Mesothelial cell of epicardium (in vitro differentiated cells): ENCODE measurements at places on chromosomes 4 and X. TPM values are rescaled to one million over a fixed set of nuclear protein-coding genes. Genes with fewer than 3 reads are reported as not detected.

Gene NAP1L3
- total RNA-seq = 25.0 to 26.0 TPM (median 25.4 TPM) in 3 replicates

Gene GDI1
- total RNA-seq = 142 to 150 TPM (median 144 TPM) in 3 replicates

Gene NDST4
- 0.09 to 0.33 TPM (median 0.09 TPM) in 3 replicates for total RNA-seq

Gene NEUROG2
- total RNA-seq = not detected in 3 replicates

- no peak for DNase-seq
- no peak overlapping the region for H3K27ac ChIP-seq
- H3K36me3 ChIP-seq = no peaks in the 10 kb centered on the region
- H3K4me1 ChIP-seq = peaks cover 5% of the 10 kb centered on the region
- peaks cover 2% of the 10 kb centered on the region for H3K27me3 ChIP-seq
- H3K4me3 ChIP-seq = no peak overlapping the region
These were observed 52.7 kb downstream of the STARD8 start for GRCh38 chrX:68699960-68700746.

DNA sequence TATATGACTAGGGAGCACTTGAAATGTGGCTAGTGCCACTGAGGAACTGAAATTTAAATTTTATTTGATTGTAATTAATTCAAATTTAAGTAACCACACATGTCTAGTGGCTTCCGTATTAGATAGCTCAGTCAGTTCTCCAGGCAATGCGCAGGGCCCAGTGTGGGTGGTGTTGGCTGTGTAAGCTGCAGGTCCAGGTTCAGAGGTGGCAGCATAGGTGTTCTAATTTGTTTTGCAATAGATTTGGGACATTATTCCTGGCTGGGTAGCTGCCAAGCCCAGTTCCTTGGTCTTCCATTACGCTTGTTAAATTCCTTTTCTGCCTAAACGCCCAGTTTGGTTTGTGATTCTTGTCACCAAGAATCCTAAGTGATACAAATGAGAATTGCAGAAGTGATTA, 79.5 kb downstream of the FAM184B start:
- no peak overlapping the region for H3K4me3 ChIP-seq
- H3K4me1 ChIP-seq = no peaks in the 10 kb centered on the region
- peaks cover 16% of the 10 kb centered on the region for H3K27me3 ChIP-seq
- no peaks in the 10 kb centered on the region for H3K36me3 ChIP-seq

- DNase-seq = no peak
- no peaks in the 10 kb centered on the region for H3K4me1 ChIP-seq
- no peak overlapping the region for H3K4me3 ChIP-seq
- H3K27me3 ChIP-seq = no peaks in the 10 kb centered on the region
These were observed 439.0 kb downstream of the GPM6A start for GRCh38 chr4:175373031-175373430.

DNA sequence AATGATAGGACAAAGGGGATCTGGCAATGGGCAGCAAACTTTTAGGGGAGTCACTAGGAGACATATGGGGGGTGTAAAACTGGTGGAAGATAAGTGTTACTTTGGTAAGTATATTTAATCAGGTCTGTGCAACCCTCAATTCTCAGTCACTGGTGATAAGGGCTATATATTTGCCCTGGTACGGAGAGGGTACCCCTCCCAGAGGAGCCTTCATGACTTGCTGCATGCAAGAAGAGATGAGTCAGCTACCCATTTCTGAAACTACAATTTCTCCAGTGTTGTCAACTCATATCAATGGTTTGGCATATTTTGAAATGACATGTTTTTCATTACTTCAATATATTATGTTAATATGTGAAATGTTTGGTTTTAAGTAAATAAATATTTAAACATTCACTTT, 14.3 kb downstream of the SMARCAD1 start:
- H3K36me3 ChIP-seq = peaks cover 29% of the 10 kb centered on the region
- no peaks in the 10 kb centered on the region for H3K27me3 ChIP-seq
- H3K27ac ChIP-seq = no peak overlapping the region
- H3K4me3 ChIP-seq = no peak overlapping the region
- DNase-seq = no peak

DNA sequence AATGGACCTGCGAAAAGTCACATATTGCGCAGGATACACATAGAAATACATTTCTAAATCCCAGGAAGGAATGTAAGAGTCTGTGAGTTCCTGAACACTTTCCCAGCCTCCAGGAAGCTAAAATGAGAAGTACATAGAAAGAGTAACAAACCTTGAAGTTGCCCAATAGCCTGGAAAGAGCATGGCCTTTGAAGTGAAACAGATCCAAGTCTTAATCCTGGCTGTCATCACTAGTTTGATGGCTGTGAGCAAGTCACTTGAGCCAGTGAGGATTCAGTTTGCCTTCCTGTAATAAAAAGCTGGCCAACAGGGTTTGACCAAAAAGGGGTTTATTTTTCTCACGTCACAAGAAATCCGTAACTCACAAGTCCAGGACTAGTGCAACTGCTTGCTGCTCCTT, 69.8 kb downstream of the ARHGEF38 start:
- no peak overlapping the region for H3K4me3 ChIP-seq
- DNase-seq = no peak
- peaks cover 3% of the 10 kb centered on the region for H3K4me1 ChIP-seq
- H3K27me3 ChIP-seq = no peaks in the 10 kb centered on the region

DNA sequence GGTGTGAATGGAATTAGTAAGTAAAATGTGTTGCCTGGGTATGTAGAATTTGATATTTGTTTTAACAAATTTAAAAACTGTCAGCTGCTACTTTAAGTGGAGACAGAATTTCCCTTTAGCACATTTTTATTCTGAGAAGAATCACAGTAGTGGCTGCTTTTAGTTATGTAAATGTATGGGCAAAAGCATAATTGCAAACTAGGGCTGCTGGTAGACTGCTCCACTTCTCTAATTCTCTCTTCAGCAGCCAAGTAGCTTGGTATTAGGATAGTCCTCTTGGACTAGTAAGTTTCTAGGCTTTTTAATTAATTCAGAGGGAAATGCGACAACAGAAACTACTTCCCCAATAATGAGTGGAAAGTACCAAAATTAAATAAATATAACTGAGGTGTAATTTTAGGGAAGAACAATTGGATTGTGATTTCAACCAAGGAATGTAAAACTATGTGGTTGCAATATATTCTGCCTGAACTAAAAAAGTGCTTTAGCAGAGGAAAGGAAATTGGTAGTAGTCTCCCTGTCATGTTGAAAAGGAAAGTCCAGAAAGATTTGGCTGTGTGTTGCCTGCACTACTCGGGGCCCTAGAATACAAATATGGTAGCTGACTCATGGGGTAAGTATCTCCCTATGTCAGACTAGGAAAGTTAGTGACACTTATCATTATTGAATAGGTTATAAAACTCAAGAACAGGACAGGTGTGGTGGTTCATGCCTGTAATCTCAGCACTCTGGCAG, 9.2 kb upstream of the EIF4E start:
- peaks cover 2% of the 10 kb centered on the region for H3K4me1 ChIP-seq
- DNase-seq = no peak
- no peak overlapping the region for H3K27ac ChIP-seq
- no peaks in the 10 kb centered on the region for H3K27me3 ChIP-seq

DNA sequence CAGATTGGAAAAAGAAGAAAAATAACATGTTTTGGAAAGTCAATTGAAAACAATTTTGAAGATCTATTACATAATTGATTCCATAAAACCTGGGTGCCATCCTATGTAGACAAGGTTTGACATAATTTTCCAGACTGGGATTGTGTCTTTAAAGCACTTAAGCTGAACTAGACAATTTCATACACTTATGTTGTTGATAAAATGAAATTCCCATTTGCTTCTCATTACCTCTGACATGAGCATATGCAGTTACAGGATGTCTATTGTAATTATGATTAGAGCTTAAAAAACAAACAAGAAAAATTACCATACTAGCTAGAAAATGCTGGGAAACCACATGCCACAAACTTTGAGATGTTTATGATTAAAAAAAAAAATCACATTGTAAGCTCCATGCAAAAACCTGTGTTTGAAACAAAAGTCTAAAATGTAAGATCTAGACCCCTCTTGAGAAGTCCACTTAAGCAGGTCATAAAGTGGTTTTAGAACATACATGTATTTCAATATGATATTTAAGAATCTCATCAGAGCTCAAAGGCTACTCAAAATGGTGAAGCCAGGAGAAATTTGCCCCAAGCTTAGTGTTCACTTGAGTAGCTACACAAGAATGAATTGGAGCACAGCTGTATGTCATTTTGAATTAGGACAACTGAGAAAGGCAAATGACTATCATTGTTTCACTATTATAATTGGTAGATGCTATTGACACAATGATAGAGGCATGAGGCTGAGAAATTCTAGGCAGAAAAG, 181.1 kb upstream of the PABPC4L start:
- DNase-seq = no peak
- H3K27ac ChIP-seq = no peak overlapping the region
- H3K4me3 ChIP-seq = no peak overlapping the region

DNA sequence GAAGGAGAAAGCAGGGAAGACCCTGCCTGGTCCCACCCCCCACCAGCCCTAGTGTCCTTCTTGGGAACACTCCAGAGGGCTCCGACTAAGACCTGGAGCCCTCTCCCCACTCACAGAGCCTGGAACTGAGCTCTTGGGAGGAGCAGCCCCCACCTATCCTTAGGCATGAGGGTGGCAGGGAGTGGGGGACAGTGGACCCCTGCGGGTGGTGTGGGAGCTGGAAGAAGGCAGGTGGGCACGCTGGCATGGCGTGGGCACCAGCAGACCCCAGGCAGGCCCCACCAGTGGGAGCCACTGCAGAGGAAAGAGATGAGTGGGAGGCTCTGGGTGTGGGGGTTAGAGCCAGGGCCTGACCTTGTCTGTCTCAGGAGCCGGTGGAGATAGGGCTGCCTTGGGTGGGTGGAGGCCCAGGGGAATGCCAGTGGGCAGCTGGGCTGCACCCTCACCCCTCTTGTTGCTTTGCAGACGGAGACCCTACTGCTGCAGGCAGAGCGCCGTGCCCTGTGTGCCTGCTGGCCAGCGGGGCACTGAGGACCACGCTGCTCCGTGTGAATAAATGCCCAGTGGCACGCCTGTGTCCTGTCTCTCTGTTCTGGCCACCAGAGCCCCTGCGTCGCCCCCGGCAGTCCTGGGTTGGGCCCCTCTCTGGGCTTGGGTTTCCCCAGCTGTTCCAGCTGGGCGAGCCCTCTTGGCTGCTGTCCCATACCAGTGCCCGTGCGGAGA, 15.6 kb upstream of the NAT8L start:
- DNase-seq = no peak
- H3K36me3 ChIP-seq = no peaks in the 10 kb centered on the region
- peaks cover 4% of the 10 kb centered on the region for H3K4me1 ChIP-seq
- peak overlapping the region; percentile 69 for H3K4me3 ChIP-seq

- H3K4me1 ChIP-seq = peaks cover 18% of the 10 kb centered on the region
- peaks cover 36% of the 10 kb centered on the region for H3K36me3 ChIP-seq
These were observed 43.8 kb downstream of the ADGRA3 start for GRCh38 chr4:22471999-22472461.

DNA sequence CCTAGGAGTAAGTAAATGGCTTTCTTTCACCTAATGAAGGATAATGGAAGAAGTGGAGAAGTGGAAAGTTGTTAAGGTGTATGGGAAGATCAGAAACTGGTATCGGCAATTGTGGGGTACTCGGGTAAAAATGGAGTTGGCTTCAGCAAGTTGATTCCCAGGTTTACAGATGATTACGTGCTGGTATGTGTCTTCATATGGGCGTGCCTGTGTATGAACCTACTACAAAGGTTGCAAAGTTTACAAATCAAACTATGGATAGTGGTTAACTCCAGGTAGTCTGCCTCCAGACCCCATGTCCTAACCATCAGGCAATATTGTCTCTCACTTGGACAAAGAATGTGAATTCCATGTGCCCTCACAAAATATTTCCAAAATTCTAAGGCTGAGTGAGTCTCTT, 773 bp downstream of the TLR3 start:
- H3K4me3 ChIP-seq = peak overlapping the region; percentile 62
- peaks cover 7% of the 10 kb centered on the region for H3K36me3 ChIP-seq
- no peaks in the 10 kb centered on the region for H3K27me3 ChIP-seq

DNA sequence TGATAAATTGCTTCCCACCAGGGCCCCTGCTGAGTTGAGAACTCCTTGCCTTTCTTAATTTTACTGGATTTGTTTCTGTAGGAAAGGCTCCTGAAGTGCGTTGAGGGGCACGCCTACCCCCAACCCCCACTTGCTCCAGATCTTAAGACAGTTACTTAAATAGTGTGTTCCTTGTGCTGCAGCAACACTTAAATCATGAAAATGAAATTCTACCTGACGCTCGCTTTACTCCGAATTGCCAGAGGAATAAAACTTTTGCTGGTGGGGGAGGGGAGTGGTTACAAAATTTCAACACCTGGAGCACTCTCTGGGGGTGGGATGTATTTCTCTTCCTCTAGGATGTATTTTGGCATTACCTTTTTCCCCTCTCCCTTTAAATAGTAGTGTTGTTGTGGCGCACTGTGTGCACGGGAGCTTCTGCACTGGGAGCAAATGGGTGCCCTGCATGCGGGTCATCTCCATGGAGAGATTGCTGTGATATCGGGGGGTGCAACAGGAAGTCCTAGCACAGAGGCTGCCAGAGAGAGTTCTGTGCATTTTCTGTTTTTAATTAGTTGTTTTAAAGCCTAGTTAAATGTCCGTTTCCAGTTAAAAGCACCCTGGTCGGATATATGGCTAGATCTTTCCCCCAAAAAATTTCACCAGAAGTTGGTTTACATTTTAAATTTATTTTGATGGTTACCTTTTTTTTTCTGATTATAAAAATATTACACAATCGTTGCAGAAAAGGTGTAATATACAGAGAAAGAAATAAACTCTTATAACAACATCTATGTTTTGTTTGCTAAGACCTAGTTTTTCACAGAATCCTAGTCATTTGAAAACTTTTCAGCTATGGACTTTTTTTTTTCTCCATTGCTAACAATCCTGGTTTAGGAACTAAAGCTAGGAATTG, 207.7 kb downstream of the SOWAHB start:
- peak overlapping the region; percentile 98 for H3K27ac ChIP-seq
- no peaks in the 10 kb centered on the region for H3K36me3 ChIP-seq
- H3K27me3 ChIP-seq = no peaks in the 10 kb centered on the region
- peaks cover 57% of the 10 kb centered on the region for H3K4me1 ChIP-seq
- DNase-seq = no peak

DNA sequence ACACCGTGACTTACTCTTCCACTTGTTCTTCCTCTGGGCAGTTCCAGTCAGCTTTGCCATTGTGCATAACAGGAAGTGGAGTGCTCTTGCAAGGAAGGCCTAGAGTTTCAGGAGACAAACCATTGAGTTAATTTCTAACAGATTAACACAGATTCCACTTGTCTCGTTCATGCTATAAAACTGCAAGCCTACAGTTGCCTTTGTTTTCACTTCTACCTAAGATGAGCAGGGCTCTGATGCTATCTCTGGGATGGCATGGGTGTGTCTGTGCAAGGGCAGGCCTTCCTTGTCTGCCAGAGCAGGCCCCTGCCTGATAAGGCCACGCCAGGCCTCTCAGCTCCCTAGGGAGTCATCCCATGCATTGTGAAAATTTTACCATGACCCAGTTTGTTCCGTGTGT, 67.7 kb upstream of the PGRMC2 start:
- H3K4me1 ChIP-seq = peaks cover 24% of the 10 kb centered on the region
- H3K4me3 ChIP-seq = no peak overlapping the region
- H3K36me3 ChIP-seq = peaks cover 2% of the 10 kb centered on the region
- DNase-seq = no peak

- H3K4me1 ChIP-seq = peaks cover 4% of the 10 kb centered on the region
- H3K36me3 ChIP-seq = no peaks in the 10 kb centered on the region
- no peaks in the 10 kb centered on the region for H3K27me3 ChIP-seq
- DNase-seq = no peak
- no peak overlapping the region for H3K4me3 ChIP-seq
These were observed 16.1 kb upstream of the USO1 start for GRCh38 chr4:75708218-75708691.
